ENCODE measurements at places on chromosomes 2 and 18. TPM values are rescaled to one million over a fixed set of nuclear protein-coding genes. Genes with fewer than 3 reads are reported as not detected.

- H3K4me1 ChIP-seq, result no peaks in the 10 kb centered on the region
- DNase-seq, result no peak
- H3K27ac ChIP-seq, result no peak overlapping the region
Measured at GRCh38 chr2:184734338-184734737, 136.0 kb downstream of the ZNF804A start.

GRCh38 chr2:190693533-190694232 is 44.8 kb downstream of the NAB1 start:
- no peak for DNase-seq
- no peaks in the 10 kb centered on the region for H3K27me3 ChIP-seq
- no peaks in the 10 kb centered on the region for H3K4me1 ChIP-seq
- no peak overlapping the region for H3K4me3 ChIP-seq
- H3K27ac ChIP-seq, result no peak overlapping the region

DNA sequence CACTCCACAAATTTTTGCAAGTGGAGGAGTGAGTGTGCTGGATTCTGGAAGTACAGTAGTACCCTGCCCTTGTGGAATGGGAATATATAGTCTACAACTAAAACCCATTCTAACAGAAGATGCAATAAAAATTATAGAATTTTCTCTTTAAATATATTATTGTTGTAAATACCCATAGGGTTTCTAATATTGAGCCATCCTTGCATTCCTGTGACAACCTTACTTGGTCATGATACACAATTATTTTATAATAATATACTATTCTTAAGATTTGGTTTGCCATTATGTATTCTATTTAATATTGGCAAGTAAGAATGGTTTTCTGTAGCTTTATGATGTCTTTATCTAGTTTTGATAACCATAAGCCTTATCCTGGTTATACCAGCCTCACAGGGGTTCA is 52.2 kb downstream of the EML6 start:
- no peaks in the 10 kb centered on the region for H3K27me3 ChIP-seq
- no peak for DNase-seq
- no peaks in the 10 kb centered on the region for H3K36me3 ChIP-seq
- no peaks in the 10 kb centered on the region for H3K4me1 ChIP-seq
- no peak overlapping the region for H3K4me3 ChIP-seq

The MYCN gene
- 0.68 TPM for total RNA-seq

- peaks cover 6% of the 10 kb centered on the region for H3K27me3 ChIP-seq
- H3K27ac ChIP-seq, result no peak overlapping the region
- peaks cover under 1% of the 10 kb centered on the region for H3K4me1 ChIP-seq
- DNase-seq, result no peak
Measured at GRCh38 chr2:734496-734895, 57.3 kb upstream of the TMEM18 start.

DNA sequence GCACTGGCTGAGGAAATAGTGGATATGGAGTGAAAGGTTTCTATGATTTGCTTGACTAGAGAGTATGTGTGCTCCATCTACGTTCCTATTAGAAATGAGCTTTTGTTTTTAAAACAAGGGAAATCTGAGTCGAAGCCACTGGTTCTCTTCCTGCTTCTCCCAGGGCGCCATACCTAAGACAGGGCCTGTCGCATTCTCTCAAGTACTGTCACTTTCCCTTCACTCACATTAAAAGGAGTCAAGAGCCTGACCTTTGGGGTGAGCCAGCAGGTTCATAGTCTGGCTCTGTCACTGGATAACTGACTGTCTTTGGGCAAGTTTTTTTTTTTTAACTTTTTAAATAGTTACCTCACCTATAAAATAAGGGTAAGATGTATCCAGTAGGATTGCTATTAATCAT is 121.0 kb downstream of the MAP3K20 start:
- H3K36me3 ChIP-seq, result peaks cover 15% of the 10 kb centered on the region
- H3K27me3 ChIP-seq, result no peaks in the 10 kb centered on the region
- no peak overlapping the region for H3K4me3 ChIP-seq

GRCh38 chr2:163601377-163601776 is 134.4 kb downstream of the FIGN start:
- no peaks in the 10 kb centered on the region for H3K36me3 ChIP-seq
- H3K4me1 ChIP-seq, result no peaks in the 10 kb centered on the region
- no peak overlapping the region for H3K27ac ChIP-seq
- no peak for DNase-seq
- no peaks in the 10 kb centered on the region for H3K27me3 ChIP-seq

DNA sequence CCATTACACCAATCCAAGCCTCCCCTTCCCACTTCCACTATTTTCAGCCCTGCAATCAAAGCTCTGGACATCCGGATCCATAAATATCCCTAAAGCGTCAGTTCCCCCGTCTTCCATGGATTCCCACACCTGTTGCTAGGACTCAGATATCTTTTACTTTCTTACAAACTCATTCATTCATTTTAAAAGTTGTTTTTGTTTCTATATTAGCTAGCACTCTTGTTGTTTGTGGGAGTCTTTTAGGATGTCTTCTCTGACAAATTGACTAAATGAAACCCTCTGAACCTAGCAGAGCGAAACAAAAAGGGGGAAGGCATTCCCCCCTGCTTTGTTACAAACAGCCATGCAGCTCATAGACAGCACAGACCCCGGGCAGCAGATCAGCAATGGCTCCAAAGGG is 9.0 kb upstream of the NBAS start:
- H3K27ac ChIP-seq, result no peak overlapping the region
- peaks cover 5% of the 10 kb centered on the region for H3K27me3 ChIP-seq
- H3K4me3 ChIP-seq, result no peak overlapping the region
- H3K4me1 ChIP-seq, result no peaks in the 10 kb centered on the region
- H3K36me3 ChIP-seq, result no peaks in the 10 kb centered on the region

DNA sequence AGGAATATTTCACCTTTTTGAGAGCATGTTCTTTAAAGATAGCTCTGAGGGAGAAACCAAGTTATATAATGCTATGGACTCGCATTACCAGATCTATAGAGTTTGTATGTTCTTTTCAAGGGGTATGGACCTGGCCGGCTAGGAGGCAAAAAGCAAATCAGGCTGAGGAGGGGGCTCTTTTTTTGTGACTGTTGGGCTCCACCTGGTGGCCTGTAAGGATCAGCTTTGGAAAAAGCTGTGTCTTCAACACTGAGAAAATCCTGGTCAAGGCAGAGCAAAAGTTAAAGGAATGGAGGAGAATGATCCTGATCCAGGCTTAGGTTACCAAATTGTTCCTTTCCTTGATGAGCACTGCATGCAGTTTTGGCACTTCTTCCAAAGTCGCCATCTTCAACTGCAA is 180.5 kb downstream of the DIS3L2 start:
- DNase-seq, result no peak
- H3K4me3 ChIP-seq, result no peak overlapping the region
- peaks cover 6% of the 10 kb centered on the region for H3K36me3 ChIP-seq
- H3K27me3 ChIP-seq, result no peaks in the 10 kb centered on the region
- no peaks in the 10 kb centered on the region for H3K4me1 ChIP-seq

DNA sequence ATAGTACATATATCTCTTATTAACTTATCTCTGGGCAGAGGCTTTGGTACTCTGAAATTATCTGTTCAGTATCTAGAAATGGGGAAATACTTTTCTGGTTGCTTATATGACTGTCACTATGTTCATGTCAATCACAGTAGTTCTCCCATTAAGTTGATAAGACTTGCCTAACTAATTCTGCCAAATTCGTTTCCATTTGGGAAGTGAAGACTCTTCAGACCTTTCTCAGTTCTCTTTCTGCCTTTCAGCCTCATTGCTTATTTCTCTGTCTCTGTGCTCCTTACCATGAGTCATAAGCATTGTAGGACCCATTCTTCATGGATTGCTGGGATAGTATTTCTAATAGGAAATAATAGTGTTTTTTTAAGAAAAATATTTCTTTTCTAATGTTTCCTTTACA is 113.5 kb downstream of the PHLPP1 start:
- DNase-seq, result no peak
- H3K27ac ChIP-seq, result no peak overlapping the region
- no peaks in the 10 kb centered on the region for H3K36me3 ChIP-seq
- H3K4me3 ChIP-seq, result no peak overlapping the region
- no peaks in the 10 kb centered on the region for H3K27me3 ChIP-seq

The TMEM247 gene
- not detected for total RNA-seq

The COL3A1 gene
- 187 TPM for total RNA-seq

DNA sequence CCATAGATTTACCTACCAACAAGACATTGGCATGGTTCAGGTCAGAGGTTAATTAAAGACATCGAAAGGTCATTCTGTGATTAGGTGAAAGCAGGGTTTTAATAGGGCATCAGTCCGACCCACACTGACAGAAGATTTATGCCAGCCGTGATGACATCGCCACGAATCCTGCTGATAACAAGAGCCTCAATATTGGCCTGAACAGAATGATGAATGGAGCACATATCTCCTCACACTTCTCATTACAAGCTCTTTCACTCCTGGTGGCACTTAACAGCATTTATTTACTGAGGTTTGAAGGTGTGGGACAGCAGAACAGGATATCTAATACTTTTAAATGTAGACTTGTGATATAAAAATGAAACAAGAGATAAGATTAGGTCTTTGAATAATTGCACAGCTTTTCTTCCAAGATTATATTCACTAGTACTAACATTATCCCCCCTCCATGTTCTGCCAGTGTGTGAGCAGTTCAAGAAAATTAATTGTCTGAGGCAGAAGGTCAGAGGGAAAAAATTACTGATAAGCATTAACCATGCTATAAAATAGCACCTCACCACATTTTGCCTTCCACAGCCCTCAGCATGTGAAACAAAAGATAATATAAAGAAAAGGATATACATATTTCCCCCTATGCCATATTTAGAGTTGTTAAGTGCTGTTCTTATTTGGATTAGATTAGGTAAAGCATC is 23.1 kb upstream of the INSIG2 start:
- no peaks in the 10 kb centered on the region for H3K27me3 ChIP-seq
- peaks cover 8% of the 10 kb centered on the region for H3K4me1 ChIP-seq
- no peaks in the 10 kb centered on the region for H3K36me3 ChIP-seq
- H3K4me3 ChIP-seq, result no peak overlapping the region
- no peak for DNase-seq

GRCh38 chr2:173803449-173803848 is 161.7 kb downstream of the SP3 start:
- no peak overlapping the region for H3K4me3 ChIP-seq
- H3K27me3 ChIP-seq, result no peaks in the 10 kb centered on the region
- H3K36me3 ChIP-seq, result no peaks in the 10 kb centered on the region
- no peaks in the 10 kb centered on the region for H3K4me1 ChIP-seq

- H3K4me3 ChIP-seq, result no peak overlapping the region
- no peak for DNase-seq
Measured at GRCh38 chr2:61585383-61585782, 47.2 kb upstream of the XPO1 start.

- no peak overlapping the region for H3K27ac ChIP-seq
- no peaks in the 10 kb centered on the region for H3K27me3 ChIP-seq
- no peak overlapping the region for H3K4me3 ChIP-seq
- DNase-seq, result no peak
Measured at GRCh38 chr2:82412021-82412420, 2047.1 kb downstream of the SUCLG1 start.

DNA sequence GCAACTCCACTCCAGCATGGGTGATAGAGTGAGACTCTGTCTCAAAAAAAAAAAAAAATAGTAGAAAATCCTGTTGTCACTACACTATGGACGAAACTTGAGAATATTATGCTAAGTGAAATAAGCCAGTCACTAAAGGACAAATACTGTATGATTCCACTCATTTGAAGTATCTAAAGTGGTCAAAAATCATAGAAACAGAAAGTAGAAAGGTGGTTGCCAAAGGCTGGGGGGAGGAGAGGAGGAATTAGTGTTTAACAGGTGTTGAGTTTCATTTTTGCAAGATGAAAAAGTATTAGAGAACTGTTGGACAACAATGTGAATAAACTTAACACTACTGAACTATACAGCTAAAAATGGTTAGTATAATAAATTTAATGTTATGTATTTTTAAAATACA is 18.8 kb upstream of the RMP24 start:
- no peak overlapping the region for H3K27ac ChIP-seq
- H3K4me1 ChIP-seq, result peaks cover 8% of the 10 kb centered on the region
- H3K27me3 ChIP-seq, result peaks cover 4% of the 10 kb centered on the region
- DNase-seq, result no peak

GRCh38 chr2:219864154-219864553 is 236.7 kb downstream of the SLC4A3 start:
- H3K27ac ChIP-seq, result no peak overlapping the region
- no peaks in the 10 kb centered on the region for H3K4me1 ChIP-seq
- no peaks in the 10 kb centered on the region for H3K36me3 ChIP-seq
- no peak for DNase-seq

- DNase-seq, result no peak
- no peaks in the 10 kb centered on the region for H3K27me3 ChIP-seq
- H3K4me3 ChIP-seq, result peak overlapping the region; percentile 10
- peak overlapping the region; percentile 47 for H3K27ac ChIP-seq
Measured at GRCh38 chr2:48343571-48344440, 186.1 kb upstream of the STON1 start.

The TNFAIP6 gene
- total RNA-seq, result 2.1 TPM

The CPLX4 gene
- not detected for total RNA-seq

All from lower lobe of right lung (tissue), 2 donors.